Activated naive CD4-positive, alpha-beta T cell treated with anti-CD3 and anti-CD28 coated beads for 36 hours (primary cell): ENCODE measurements at places on chromosomes 12 and 14. TPM values are rescaled to one million over a fixed set of nuclear protein-coding genes. Genes with fewer than 3 reads are reported as not detected.

TAOK3 gene
- total RNA-seq: 49.2 TPM

DNA sequence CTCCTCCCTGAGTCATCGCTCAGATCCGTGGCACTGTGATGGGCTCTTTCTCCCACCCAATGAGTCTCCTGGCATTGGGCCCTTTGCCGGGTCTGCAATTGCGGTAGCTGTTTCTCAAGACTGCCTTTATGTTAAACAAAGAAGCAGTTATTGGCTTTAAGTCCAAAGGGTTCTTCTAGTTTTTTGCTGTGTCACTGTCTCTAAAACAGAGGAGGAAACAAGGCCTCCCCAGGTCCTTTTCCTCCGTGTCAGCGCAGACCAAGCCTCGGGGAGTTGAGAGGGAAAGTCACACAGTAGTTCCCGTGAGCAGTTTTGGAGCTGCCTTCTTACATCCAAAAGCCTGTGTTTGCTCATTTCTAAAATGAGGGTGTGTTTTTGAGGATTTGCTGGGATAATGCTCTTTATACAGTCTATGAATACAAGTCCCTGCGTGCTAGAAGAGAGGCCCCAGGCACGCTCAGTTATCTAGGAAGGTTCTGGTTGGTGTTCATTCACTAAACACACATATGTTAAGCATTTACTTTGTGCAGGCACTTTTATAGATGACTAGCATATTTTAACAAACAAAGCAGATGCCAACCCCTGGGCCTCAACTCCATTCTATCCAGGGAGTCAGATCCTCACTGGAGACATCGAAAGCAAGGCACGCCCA lies 126.0 kb upstream of the PZP start:
- no peak overlapping the region for H3K4me3 ChIP-seq
- H3K27ac ChIP-seq: no peak overlapping the region

GRCh38 chr12:3891201-3891600 lies 18.0 kb upstream of the PARP11 start:
- no peaks in the 10 kb centered on the region for H3K36me3 ChIP-seq
- H3K4me3 ChIP-seq: no peak overlapping the region
- no peaks in the 10 kb centered on the region for H3K27me3 ChIP-seq
- H3K27ac ChIP-seq: no peak overlapping the region

DNA sequence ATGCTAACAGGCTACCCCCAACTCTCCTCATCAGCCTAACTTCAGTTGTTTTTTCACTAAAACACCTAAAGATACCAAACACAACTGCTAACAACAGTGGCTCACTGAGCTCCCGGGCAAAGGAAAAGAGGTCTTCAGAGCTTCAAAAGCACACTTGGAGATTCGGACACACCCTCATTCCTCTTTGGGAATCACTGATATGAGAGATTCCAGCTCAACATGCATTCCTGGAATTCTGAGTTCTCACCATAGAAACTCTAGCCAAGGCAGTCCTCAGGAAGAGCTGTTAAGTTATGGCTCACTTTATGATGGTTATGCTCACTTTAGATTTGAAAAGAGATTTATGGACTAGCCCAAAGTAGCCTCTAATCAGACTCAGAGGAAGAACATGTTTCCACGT lies 40.1 kb downstream of the STXBP6 start:
- no peak overlapping the region for H3K4me3 ChIP-seq
- H3K36me3 ChIP-seq: no peaks in the 10 kb centered on the region
- peaks cover 4% of the 10 kb centered on the region for H3K27me3 ChIP-seq

GRCh38 chr12:57694459-57695019 lies 607 bp downstream of the OS9 start:
- no peak overlapping the region for H3K4me3 ChIP-seq
- H3K27ac ChIP-seq: no peak overlapping the region
- DNase-seq: peak; percentile 14
- H3K36me3 ChIP-seq: peaks cover 25% of the 10 kb centered on the region
- H3K4me1 ChIP-seq: peaks cover 3% of the 10 kb centered on the region

SLC15A4 gene
- total RNA-seq: 10.3 TPM

GRCh38 chr12:91897025-91897515 lies 248.6 kb downstream of the BTG1 start:
- H3K36me3 ChIP-seq: peaks cover 2% of the 10 kb centered on the region
- H3K27me3 ChIP-seq: no peaks in the 10 kb centered on the region
- no peak overlapping the region for H3K4me3 ChIP-seq

SERPINA9 gene
- not detected for total RNA-seq

DNA sequence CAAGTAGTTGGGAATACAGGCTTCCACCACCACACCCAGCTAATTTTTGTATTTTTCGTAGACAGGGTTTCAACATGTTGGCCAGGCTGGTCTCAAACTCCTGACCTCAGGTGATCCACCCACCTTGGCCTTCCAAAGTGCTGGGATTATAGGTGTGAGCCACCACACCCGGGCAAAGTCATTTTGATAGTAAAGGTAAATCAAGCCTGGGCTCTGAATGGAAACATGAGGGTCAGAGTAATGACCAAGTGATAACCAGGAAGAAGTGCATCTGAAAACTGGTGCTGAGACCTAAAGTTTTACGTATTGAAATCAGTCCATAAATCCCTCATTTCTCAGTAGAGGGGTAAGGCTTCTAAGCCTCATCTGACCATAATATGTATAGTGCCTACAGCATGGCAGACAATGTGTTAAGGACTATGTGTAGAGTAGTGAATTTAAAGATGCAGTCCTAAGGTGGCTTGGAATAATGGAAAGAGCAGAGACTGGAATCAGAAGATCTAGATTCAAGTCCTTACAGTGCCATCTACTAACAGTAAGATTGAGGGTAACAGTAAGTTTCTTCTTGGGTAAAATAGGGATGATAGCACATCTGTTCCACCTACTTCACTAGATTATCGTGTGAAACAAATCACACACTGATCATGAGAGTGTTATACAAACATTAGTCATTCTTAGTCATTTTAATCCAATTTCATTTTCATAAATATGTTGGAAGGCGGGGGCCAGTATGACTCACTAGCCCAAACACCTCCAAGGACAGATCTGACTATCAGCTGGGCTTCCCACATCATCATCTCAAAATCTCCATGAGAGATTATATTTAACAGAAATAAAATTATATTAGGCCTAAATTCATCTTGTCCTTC lies 11.2 kb downstream of the MAP4K5 start:
- H3K4me1 ChIP-seq: peaks cover 53% of the 10 kb centered on the region
- H3K27me3 ChIP-seq: no peaks in the 10 kb centered on the region
- peaks cover 5% of the 10 kb centered on the region for H3K36me3 ChIP-seq
- no peak overlapping the region for H3K4me3 ChIP-seq
- DNase-seq: peak; percentile 87

- peak overlapping the region; percentile 81 for H3K27ac ChIP-seq
- peak; percentile 24 for DNase-seq
- H3K27me3 ChIP-seq: no peaks in the 10 kb centered on the region
- no peaks in the 10 kb centered on the region for H3K36me3 ChIP-seq
These were observed 564 bp downstream of the ATXN3 start for GRCh38 chr14:92105893-92106142.

NKX2-1 gene
- not detected for total RNA-seq

- H3K27me3 ChIP-seq: peaks cover 4% of the 10 kb centered on the region
- peak overlapping the region; percentile 96 for H3K4me3 ChIP-seq
- peaks cover 8% of the 10 kb centered on the region for H3K36me3 ChIP-seq
- peaks cover 47% of the 10 kb centered on the region for H3K4me1 ChIP-seq
- peak; percentile 55 for DNase-seq
These were observed 906 bp downstream of the MARK3 start for GRCh38 chr14:103385929-103386712.

DNA sequence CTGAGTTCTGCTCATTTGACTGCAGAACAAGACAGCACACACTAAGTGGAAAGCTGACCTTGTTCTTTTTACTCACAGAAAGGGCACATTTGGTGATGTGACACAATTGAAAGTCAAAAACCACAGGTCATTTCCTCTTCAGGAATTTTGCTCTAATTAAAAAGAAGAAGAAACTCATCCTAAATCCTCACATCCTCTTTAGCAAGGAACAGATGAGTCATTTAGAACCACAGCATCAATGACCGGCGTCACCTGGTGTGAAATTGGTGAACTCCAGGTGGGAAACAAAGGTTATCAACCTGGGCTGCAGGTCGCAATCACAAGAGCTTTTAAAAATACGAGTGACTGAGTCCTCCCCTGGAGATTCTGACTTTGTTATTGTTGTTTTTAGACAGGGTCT lies 2.9 kb upstream of the RNU6-8 start:
- no peaks in the 10 kb centered on the region for H3K27me3 ChIP-seq
- peaks cover 28% of the 10 kb centered on the region for H3K4me1 ChIP-seq
- H3K27ac ChIP-seq: no peak overlapping the region
- peak; percentile 28 for DNase-seq

GRCh38 chr12:94615260-94616181 lies 34.8 kb downstream of the TMCC3 start:
- DNase-seq: no peak
- H3K36me3 ChIP-seq: no peaks in the 10 kb centered on the region
- no peak overlapping the region for H3K27ac ChIP-seq

KRT6C gene
- not detected for total RNA-seq

GRCh38 chr12:123063535-123063934 lies 83.1 kb downstream of the ARL6IP4 start:
- H3K36me3 ChIP-seq: no peaks in the 10 kb centered on the region
- no peak overlapping the region for H3K4me3 ChIP-seq
- DNase-seq: peak; percentile 33
- no peak overlapping the region for H3K27ac ChIP-seq
- no peaks in the 10 kb centered on the region for H3K27me3 ChIP-seq
- peaks cover 44% of the 10 kb centered on the region for H3K4me1 ChIP-seq

FOXG1 gene
- total RNA-seq: not detected

GRCh38 chr12:56158926-56159461 lies 835 bp downstream of the MYL6 start:
- peaks cover 57% of the 10 kb centered on the region for H3K36me3 ChIP-seq
- DNase-seq: peak; percentile 37
- H3K4me3 ChIP-seq: peak overlapping the region; percentile 96
- H3K4me1 ChIP-seq: peaks cover 37% of the 10 kb centered on the region
- peak overlapping the region; percentile 95 for H3K27ac ChIP-seq

FAM181A gene
- not detected for total RNA-seq

GRCh38 chr12:124720681-124721500 lies 142.8 kb downstream of the SCARB1 start:
- no peak overlapping the region for H3K4me3 ChIP-seq
- H3K4me1 ChIP-seq: peaks cover 3% of the 10 kb centered on the region
- peak; percentile 11 for DNase-seq
- no peak overlapping the region for H3K27ac ChIP-seq

KMT2D gene
- total RNA-seq: 49.0 TPM

- H3K27me3 ChIP-seq: peaks cover 6% of the 10 kb centered on the region
- H3K4me1 ChIP-seq: no peaks in the 10 kb centered on the region
- H3K36me3 ChIP-seq: peaks cover 6% of the 10 kb centered on the region
- no peak for DNase-seq
- no peak overlapping the region for H3K27ac ChIP-seq
These were observed 100.5 kb downstream of the TSHR start for GRCh38 chr14:81055971-81056370.

GARIN6 gene
- not detected for total RNA-seq

DNA sequence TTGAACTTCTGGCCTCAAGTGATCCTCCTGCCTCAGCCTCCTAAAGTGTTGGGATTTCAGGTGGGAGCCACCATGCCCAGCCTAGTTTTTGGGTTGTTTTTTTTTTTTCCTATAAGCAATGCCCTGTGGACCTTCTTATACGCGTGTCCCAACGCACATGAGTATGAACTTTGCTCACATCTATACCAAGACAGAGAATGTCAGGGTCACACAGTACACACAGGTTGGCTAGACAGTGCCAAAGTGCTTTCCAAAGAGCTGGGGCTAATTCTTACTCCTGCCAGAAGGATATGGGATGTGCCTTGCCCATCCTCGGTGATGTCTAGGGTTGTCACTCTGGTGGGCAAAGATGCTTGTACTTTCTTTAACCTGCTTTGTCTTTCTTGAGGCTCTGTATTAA lies 7.6 kb upstream of the CCDC85C start:
- DNase-seq: no peak
- H3K27ac ChIP-seq: no peak overlapping the region
- peaks cover 10% of the 10 kb centered on the region for H3K27me3 ChIP-seq
- H3K4me1 ChIP-seq: peaks cover 4% of the 10 kb centered on the region

DNA sequence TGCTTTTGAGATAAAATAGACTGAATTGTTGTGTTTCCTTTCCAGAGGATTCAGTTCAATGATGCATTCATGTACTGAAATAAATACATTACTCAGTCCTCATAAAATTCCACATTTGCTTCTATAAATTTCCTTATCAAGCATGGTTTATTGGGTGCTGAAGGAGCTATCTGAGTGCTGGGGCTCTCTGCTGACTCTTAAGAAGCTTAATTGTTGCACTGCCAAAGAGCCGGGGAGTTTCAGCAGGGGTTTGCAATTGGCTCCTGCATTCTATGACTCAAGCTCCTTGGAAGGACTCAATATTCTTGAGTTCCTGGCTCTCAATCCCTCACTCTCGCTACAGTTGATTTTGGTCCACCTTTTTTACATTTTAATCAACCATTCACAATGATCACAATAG lies 69.8 kb upstream of the PYGL start:
- no peak overlapping the region for H3K27ac ChIP-seq
- H3K27me3 ChIP-seq: no peaks in the 10 kb centered on the region
- no peaks in the 10 kb centered on the region for H3K4me1 ChIP-seq
- no peak overlapping the region for H3K4me3 ChIP-seq
- no peaks in the 10 kb centered on the region for H3K36me3 ChIP-seq

ZBTB39 gene
- 5.5 TPM for total RNA-seq

LBHD2 gene
- total RNA-seq: not detected

EFS gene
- total RNA-seq: not detected

CLEC12A gene
- not detected for total RNA-seq

KRT5 gene
- total RNA-seq: not detected

DNA sequence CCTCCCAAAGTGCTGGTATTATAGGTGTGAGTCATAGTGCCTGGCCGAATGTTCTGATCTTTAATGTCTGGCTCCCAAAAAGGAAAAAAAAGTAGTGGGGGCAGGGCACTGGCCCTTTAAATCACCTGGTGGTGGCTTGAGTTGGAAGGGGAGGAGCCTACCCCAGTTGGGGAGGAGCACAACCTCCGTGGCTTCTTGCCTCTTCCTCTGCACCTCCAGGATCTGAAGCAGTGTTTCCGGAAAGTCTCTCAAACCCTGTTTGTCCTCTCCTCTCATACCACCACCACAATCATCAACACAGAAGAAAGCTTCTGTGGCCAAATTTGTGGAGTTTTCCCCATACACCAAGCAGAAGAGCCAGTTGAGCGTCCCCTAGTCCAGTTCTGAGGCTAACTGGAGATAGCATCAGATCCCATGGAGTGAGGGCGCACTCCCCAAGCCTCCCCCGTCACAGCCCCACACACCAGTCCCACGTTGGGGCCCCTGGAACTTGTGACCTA lies 24.3 kb upstream of the RCOR1 start:
- H3K36me3 ChIP-seq: no peaks in the 10 kb centered on the region
- peaks cover 11% of the 10 kb centered on the region for H3K4me1 ChIP-seq

PZP gene
- not detected for total RNA-seq

DNA sequence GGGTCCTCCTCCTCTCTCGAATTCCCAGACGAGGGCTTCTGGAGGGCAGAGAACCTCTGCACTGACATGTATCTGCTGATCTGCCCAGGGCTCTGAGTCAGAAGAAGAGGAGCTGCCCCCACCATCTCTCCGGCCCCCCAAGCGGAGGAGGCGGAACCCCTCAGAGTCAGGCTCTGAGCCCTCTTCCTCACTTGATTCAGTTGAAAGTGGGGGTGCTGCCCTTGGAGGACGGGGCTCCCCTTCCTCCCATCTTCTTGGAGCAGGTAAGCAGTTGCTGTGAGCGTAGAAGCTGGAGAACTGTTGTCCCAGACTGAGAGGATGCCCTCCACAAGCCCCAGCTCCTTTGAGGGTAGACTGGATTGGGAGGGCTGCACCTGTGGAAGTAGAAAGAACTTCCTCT lies 19.8 kb downstream of the PRPF40B start:
- peaks cover 25% of the 10 kb centered on the region for H3K4me1 ChIP-seq
- DNase-seq: no peak
- no peaks in the 10 kb centered on the region for H3K27me3 ChIP-seq
- H3K36me3 ChIP-seq: peaks cover 8% of the 10 kb centered on the region
- no peak overlapping the region for H3K27ac ChIP-seq

ZNF268 gene
- total RNA-seq: 8.4 TPM
